ENCODE measurements at places on chromosomes 12 and 14.

DNA sequence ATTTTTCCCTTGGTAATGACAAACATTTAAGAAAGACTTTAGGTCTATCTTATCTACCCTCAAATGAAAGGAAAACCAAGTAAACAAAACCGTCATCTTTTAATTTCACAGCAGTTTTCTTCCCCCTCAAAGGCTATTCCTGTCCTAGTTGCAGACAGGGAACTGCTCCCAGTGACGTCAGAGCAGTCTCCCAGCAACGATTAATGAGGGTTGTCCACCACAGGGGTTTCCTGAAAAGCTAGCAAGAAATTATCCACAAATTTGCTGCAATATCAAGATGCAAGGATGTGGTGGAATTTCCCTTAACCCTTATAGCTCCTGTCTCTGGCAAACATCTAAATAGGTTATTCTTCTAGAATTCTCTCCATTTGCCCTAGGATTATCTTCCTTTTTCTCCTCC is 89.1 kb upstream of the STAC3 start:
- no peak for DNase-seq

GRCh38 chr12:57047981-57048380 is 1.9 kb downstream of the MYO1A start:
- no peak for DNase-seq

DNA sequence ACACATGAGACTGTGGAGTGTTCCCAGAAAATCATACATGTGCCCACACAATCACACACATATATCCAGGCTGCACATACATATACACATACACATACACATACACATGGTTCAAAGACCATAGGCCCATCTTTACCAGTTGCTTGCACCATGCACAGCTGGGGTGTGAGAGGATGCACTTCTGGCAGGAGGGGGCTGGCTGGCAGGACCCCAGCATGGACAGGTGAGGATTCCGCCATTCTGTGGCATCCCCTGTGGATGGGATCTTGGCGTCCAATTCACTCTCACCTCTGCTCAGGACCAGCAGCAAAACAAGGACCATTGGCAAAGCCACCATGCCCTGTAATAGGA is 7.0 kb downstream of the ITGB7 start:
- DNase-seq: no peak

DNA sequence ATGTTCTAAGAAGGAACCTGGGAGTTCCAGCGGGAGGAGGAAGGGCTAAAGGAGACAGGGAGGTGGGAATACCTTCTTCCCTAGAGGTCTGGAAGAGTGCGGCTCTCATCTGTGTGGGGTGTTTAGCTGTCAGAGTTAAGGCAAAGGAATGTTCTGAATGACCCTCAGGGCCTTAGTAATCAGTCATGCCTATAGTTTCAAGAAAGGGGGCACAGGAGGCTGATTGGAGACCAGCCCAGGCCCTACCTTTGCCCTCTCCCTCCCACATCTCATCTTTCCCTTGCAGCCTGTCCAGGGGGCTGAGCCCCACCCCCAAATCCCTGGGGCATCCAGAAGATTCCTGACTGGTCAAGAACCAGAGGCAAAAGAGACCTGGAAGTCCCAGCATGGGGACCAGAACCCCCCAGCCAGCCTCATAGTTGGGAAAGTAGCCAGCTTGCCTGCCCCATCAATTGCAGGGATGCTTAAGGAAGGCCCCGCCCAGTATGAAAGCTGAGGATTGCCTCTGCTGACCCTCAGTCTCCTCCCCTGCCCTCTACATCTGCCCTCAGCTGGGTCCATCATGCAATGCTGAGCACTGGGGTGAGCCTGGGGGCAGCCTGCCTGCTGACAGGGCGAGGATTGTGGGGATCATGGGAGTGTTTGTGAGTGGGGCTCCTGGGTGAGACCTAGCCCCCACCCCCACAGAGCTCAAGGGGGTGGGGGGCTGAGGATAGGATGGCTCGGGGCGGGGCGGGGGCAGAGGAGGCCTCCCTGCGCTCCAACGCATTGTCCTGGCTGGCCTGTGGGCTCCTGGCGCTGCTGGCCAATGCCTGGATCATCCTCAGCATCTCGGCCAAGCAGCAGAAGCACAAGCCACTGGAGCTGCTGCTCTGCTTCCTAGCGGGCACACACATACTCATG is 1.8 kb downstream of the GPR162 start:
- DNase-seq: no peak

GRCh38 chr12:29781705-29782266 is 2.0 kb downstream of the TMTC1 start:
- DNase-seq: no peak

GRCh38 chr14:80605536-80605935 is 336.0 kb downstream of the CEP128 start:
- no peak for DNase-seq

DNA sequence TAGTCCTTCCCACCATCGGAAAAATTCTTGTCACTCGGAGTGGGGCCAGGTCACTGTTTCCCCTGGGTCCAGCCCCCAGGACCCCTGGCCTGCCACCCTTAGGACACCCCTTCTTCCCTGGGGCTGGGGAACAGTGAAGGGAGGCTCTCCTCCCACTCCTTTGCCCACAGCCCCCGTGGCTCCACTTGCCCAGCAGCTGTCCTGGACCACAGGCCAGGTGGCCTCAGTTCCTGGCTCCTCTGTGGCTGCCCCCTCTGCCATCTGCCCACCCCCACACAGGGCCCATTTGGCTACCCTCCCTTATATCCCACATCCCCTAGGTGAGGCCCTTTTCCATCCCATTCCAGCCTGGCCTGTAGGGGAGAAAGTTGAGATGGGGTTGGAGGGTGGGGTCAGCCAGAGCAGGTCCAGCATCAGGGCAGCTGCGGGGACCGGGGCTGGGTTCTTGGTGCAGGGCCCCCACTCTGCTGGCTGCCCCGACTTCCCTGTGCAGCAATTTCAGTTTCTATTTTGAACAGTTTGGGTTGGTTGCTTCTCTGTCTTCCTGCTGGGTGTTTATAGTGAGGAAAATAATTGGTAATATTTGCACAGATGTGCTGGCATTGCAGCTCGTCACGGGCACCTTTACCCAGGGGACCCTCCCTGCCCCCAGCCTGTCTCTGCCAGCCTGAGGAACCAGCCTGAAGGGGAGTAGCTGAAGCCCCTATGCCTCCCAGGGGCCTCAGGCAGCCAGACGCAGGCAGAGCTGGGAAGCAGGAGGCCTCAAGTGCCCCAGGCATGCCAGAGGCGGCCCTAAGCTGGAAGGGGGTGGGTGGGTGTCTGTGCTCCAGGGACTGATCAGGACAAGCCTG is 23.4 kb downstream of the SYNDIG1L start:
- DNase-seq: no peak

GRCh38 chr12:39401459-39401858 is 41.5 kb downstream of the KIF21A start:
- DNase-seq: no peak

- no peak for DNase-seq
Measured at GRCh38 chr12:85424581-85425348, 144.7 kb downstream of the ALX1 start.

GRCh38 chr14:99257673-99258221 is 14.2 kb downstream of the BCL11B start:
- DNase-seq: no peak

- no peak for DNase-seq
Measured at GRCh38 chr12:76400136-76400535, 51.9 kb upstream of the BBS10 start.

DNA sequence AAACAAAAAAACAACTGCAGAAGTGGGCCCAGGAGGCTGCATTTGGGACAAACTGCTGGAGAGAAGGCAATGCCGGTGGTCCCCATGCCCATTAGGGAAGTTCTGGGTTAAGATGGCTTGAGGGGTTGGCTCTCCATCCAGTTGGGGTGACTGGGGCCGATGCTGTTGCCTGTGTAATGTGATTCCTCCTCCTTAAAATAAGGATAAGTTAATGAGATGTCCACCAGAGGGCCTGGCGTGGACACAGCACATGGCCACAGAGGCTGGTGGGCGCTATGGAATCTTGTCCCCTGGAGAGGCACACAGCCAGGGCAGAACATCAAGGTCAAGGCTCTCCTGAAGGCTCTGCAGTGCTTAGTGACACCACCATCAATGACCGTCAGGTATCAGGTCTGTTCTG is 1.0 kb upstream of the TESC start:
- no peak for DNase-seq

GRCh38 chr14:63853831-63854293 is 1.1 kb downstream of the SYNE2 start:
- peak; percentile 23 for DNase-seq

DNA sequence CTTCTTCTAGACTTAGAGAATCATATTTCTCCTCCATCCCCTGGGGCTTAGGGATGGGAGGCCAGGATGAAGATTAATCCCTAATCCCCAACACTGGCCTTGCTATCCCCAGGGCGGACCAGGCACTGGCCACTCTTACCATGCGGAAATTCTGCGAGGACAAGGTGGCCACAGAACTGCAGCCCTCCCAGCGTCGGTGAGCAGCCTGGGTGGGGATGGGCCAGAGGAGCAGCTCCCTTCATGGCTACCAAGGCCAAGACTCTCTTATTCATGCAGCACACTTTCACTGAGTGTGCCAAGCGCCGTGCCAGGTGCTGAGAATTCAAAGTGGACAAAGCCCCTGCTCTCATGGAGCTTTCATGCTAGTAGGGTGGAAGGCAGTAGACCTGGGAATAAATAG is 7.0 kb downstream of the TNS2 start:
- no peak for DNase-seq

DNA sequence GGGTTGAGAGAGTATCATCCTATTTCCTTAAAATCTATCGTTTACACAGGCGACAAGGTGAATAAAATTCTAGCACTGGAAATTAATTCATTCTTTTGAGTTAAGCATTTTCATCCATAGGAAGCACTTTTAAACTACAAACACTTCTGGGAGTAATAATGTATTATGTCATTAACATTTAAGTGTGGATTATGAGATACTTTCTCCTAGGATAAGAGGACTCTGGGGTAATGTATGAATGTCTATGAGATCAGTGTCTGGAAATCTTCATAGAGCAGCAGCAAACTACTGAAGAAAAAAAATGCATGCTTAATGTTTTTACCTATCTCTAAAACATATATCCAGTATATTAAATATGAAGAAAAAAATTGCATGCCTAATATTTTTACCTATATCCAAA is 86.9 kb downstream of the EPS8 start:
- DNase-seq: no peak

GRCh38 chr12:96334502-96334901 is 65.7 kb downstream of the CDK17 start:
- DNase-seq: no peak

GRCh38 chr14:28709571-28710305 is 56.8 kb upstream of the FOXG1 start:
- no peak for DNase-seq

- no peak for DNase-seq
Measured at GRCh38 chr12:87820524-87821202, 208.5 kb downstream of the C12orf50 start.

- no peak for DNase-seq
Measured at GRCh38 chr14:56972948-56973347, 162.7 kb upstream of the OTX2 start.

DNA sequence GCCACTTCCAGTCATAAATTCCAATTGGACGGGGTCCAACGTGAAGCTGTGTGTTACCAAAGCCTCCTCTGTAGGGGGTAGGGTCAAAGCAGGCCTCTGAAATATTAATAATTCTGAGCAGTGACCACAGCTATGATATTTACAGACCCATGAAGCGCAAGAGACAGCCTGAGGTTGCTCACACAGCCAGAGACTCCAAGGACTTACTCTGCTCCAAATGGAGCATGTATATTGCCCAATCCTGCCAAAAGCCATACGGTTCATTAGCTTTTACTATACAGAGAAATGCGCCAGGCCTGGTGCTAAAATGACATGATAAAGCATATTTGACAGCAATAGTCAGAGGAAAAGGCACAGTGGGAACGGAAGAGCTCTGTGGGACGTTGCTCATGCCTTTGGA is 151.3 kb downstream of the PAH start:
- no peak for DNase-seq

DNA sequence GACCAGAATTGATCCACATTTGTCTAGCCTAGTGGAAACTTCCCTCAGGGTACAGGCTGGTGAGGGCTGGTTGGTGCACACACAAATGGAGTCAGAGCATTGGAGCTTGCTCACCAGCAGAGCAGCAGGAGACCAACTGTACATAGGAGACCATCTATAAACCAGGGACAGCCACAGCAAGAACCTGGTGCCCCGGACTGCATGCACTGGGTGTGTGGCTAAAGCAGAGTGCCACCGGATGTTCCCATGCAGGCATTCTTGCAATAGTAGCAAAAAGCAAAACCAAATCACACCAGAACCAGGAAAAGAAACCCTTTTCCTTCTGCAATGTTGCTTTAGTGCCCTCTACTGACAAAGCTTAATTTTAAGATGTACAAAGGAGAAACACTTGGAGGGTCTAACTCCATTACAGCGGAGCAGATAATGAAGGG is 136.4 kb downstream of the MDGA2 start:
- no peak for DNase-seq

- DNase-seq: no peak
Measured at GRCh38 chr12:55720894-55721444, 776 bp downstream of the RDH5 start.

- no peak for DNase-seq
Measured at GRCh38 chr14:39763402-39763890, 331.2 kb upstream of the FBXO33 start.

GRCh38 chr12:13278249-13278787 is 81.8 kb downstream of the EMP1 start:
- peak; percentile 67 for DNase-seq

DNA sequence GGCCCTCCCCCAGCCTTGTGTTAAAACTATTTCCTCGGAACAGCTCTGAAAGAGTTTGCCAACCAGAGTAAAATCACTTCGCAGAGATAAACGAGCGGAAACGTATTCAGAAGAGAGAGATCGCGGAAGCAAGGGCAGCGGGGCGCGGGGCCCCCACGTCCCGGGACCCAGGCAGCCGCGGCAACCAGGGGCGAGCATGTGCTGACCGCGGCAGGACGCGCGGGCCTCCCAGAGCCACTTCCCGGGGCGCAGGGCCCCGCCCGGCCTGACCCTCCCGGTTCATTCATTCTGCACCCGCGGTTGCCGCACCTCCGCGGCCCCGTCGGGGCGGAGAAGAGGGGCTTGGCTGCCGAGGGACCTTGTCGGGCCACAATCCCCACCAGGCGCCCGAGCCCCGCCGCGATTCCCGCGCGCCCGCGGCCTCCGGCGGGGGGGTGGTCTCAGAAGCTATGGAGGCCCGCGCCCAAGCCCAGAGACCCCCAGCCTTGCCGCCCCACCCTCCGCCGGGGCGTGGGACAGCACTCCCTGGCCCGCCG is 598 bp downstream of the UBE2N start:
- peak; percentile 30 for DNase-seq

DNA sequence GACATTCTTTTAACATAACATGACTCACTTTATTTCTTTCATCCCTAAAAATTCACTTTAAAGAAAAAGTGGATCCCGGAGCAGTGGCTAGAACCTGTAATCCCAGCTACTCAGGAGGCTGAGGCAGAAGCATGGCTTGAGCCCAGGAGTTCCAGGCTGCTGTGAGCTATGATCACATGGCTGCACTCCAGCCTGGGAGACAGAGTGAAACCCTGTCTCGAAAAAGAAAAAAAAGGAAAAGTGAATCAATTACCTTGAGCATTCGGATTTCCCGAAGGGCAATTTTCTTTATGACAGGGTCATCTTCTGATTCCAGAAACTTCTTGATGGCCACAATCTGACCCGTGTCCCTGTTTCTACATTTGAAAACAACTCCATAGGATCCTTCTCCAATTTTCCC is 1.2 kb downstream of the CDKL1 start:
- DNase-seq: no peak

Measured in stimulated activated CD4-positive, alpha-beta T cell treated with anti-CD3 and anti-CD28 coated beads, Interleukin-12 subunit alpha, Interleukin-12 subunit beta, amount 100 ng/mL, for 4 hours (primary cell).